ENCODE measurements at places on chromosomes 4 and X. TPM values are rescaled to one million over a fixed set of nuclear protein-coding genes. Genes with fewer than 3 reads are reported as not detected.

DNA sequence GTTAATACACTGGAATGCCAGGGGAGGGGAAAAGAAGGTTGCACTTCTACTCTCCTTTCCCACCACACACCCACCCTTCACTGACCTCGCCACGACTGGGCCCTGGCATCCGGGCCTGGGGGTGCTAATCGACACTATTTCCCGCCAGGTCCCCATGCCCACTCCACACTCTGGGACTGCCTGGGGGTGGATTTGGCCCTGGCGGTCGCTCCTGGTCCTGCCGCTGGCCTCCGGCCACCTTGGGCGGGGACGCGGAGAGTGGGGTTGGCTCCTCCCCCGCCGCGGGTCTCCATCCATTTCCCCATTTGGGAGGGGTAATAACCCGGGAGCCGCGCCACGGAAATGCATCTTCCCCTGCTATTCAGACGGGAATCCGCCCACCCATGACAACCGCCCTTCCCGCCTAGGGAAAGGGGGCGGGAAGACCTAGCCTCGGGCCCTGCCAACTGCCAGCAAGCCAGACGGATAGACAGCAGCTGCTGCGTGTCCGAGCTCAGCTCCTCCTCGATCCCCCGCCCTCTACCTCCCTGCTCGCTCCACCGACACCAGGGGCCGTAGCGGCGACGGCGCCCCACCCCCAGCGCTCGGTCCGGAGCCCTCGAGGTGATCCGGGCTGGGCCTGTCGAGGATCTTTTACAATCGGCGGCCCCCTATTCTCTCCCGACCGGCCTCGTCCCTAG, 78.1 kb downstream of the RLIM start:
- DNase-seq = peak; percentile 67

GRCh38 chrX:135086197-135086854, 34.0 kb downstream of the ETDB start:
- no peak for DNase-seq

- peak; percentile 60 for DNase-seq
Measured at GRCh38 chr4:145619639-145619996, 433 bp downstream of the MMAA start.

- DNase-seq = no peak
Measured at GRCh38 chr4:122914292-122914904, 8.0 kb downstream of the NUDT6 start.

- DNase-seq = no peak
Measured at GRCh38 chr4:1011022-1011665, at the start of gene FGFRL1. TSS of gene FGFRL1 (plus strand) at chr4:1011626. CDS start at chr4:1012486, 860 bp downstream.

DNA sequence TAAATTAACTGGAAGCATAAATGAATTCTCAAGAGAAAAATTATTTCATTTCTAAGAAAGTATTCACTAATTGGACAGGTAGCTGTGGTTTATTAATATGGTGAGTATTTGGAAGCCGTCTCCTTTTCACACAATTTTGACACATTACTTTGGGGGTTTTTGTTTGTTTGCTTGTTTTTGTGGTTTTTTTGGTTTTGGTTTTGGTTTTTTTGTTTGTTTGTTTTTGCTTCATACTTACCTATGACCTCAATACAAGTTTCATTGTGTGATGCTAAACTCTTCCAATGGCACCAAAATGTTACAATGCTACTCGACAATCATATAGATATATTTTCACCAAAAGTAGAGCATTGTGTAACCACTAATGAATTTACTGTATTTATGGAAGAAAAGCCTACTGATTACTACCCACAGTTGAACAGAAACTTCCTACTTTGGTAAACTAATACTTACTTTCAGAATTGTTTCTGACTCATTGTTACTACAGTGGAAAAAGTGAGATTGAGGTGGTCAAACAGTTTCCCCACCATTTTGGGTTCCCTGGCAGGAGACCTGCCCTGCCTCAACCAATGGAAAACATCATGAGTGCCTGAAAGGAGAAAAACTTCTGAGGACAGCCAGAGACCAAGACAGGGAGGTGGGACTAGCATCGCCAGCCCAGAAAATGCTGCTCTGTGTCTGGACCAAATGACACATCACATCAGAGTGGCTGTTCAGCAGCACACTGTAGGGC, 443.1 kb downstream of the HNRNPD start:
- DNase-seq = no peak

- no peak for DNase-seq
Measured at GRCh38 chr4:106624671-106625070, 256.1 kb upstream of the GIMD1 start.

DNA sequence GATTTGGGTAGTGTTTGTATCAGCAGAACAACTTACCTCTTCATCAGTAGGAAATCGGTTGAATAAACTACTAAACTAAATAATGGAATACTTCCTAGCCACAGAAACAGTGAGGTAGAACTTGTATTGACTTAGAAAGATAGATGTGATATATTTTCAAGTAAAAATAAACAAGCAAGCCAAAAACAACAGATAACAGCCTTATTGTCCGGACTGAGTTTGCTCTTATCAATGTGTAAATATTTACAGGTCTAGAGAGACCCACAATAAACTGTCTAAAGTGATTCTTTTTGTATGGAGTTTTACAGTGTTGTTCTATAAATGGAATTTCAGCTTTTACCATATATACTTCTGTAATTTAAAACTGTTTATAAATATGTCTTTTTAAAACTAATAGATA, 721.8 kb downstream of the ADGRL3 start:
- DNase-seq = no peak

DNA sequence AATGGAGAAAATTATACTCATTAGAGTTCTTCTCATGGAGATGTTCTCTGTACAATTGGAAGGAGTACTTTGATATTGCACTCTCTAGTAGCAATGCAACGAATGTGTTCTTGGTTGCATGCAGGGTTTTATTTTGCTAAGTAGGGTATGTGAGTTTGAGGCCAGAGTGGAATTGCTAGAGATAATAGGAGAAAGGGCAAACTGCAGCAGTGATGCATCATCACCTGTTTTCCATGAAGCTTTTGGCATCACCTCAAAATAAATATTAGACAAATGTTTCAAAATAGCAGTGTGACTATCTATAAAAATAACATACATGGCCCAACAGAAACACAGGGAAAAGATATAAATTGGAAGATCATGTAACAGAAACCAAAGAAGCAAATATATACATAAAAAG, 93.3 kb downstream of the TIGD2 start:
- DNase-seq = no peak

DNA sequence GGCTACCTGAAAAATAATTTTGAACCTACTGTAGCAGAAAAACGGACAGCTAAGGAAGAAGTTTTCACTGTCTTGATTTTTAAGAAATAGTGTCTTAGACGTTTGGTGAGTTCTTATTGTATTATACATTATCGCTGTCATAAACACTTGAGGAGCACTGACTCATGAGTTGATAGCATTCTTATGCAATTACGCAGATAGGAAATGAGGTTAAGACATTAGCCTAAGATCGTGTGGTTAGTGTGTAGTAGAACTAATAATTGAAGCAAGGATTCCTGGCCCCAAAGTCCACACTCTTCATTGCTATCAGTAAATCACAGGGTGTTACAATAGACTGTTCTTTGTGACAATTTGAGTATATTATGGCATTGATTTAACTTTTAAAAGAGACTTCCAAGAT, 238.1 kb downstream of the ARAP2 start:
- no peak for DNase-seq

- no peak for DNase-seq
Measured at GRCh38 chr4:40394236-40394635, 59.1 kb downstream of the CHRNA9 start.

DNA sequence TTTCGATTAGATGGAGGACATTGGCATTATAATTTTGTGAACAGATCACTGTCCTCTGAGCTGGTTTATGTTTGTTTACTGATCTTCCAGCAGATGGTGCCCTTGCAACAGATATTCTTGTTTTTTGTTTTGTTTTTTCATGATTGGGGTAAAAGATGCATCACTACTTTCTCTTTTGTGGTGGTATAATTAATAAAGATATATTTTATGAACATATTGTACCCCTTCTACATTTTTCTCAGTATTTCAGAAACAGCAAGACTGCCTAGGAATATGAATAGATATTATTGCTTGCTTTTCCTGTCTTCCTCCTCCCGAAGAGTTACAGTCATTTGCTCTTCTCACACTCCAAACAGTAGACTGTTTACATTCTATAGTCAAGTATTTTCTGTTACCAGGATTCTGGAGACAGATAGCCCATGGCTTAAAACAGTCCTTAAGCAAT, 905.2 kb downstream of the TRAM1L1 start:
- DNase-seq = peak; percentile 3

Gene ERAS
- 0.04 TPM for polyA plus RNA-seq

Gene FREM3
- polyA plus RNA-seq = 0.12 TPM

Gene BGN
- polyA plus RNA-seq = 230 TPM

Gene TNIP3
- polyA plus RNA-seq = 2.0 TPM

Gene FAM47E
- 7.4 TPM for polyA plus RNA-seq

Gene ZNF595
- polyA plus RNA-seq = 19.2 TPM

Gene GIMD1
- not detected for polyA plus RNA-seq

Gene CXCL10
- 3.7 TPM for polyA plus RNA-seq

Measured in right renal pelvis (tissue), 4 donors.